Kidney glomerular epithelial cell (primary cell): ENCODE measurements at places on chromosomes 3 and 15.

DNA sequence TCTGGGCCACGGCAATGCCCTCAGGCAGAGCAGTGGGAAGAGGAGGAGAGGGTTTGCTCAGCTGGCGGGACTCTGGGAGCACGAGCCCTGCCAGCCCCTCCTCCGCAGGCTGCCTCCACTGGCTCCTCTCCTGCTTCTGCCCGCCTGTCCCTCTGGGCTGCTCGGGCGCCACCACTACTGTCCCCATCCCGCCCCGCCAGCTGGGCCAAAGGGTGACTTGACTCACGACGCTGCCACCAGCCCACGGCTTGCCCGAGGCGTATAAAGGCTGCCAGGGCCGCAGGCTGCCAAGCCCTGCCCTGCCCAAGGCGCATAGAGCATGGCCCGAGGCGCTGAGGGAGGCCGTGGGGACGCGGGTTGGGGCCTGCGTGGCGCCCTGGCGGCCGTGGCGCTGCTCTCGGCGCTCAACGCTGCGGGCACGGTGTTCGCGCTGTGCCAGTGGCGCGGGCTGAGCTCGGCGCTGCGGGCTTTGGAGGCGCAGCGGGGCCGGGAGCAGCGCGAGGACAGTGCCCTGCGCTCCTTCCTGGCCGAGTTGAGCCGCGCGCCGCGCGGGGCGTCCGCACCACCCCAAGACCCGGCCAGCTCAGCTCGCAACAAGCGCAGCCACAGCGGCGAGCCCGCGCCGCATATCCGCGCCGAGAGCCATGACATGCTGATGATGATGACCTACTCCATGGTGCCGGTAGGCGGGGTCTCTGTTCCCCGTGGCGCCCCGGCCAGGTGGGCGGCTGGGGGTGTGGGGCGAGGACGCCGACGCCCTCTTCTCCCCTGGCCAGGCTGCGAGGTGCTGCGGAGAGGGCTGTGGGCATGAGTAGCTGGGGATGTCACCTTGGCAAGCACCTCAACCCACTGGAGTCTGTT is at the start of gene GLDN:
Gene GLDN (plus strand): TSS at position 290 of the 861 bp plus-strand sequence. CDS start 30 bp downstream, at position 320.
- DNase-seq, result no peak

DNA sequence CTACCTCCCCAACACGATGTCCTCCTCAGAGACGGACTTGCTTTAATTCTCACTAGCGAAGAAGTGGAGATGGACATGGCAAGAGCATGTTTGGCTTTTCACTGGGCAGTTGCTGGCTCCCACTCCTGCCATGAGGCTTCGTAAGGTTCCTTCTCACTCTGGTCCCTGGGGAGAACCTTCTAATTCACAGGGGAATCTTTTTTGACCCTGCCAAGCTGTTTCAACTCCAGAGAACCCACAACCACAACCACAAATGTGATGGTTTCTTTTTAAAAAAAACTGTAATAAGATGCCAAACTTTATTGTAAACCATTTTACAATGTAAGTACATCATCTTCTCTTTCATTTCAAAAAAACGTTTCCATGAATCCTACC is 1.6 kb upstream of the MUSTN1 start:
- DNase-seq, result no peak

GRCh38 chr15:73052653-73053397 is 562 bp downstream of the NEO1 start:
- peak; percentile 40 for DNase-seq

DNA sequence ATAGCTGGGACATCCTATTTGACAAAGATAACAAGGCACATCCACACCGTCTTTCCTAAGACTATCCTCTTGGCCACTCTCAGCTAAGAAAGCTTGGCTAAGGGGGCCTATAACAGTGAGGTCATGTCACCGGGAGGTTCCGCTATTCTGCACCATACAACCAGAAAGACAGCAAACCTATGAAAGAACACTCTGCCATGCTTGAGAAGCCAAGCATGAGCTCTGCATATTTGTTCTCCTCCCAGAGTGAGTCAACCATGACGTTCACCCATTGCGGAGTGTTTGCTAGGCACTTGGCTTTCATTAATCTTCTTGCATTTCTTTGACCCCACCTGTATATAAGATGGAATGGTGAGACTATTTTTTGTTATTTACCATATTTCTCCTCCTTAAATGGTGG is 141.2 kb downstream of the GMNC start:
- DNase-seq, result peak; percentile 85

DNA sequence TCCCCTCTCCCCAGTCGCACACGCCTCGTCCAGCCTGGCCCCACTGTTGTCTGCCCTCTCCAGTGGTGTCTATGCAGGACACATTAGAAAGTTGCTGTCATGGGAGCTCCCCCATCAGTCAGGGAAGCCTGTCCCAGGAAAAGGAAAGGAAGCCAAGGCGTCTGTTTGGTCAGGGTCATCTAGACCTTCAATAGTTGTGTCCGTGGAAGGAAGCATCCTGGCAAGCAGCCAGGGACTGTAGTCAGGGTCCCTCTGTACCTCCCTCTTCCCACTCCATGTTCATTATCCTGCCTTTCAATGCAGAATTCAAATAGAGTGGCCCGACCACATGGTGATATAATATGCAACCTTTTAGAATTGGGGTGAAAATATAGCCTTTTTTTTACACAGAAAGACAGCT is 60.7 kb upstream of the RAB6B start:
- DNase-seq, result no peak

GRCh38 chr3:10447527-10448260 is 57.7 kb downstream of the ATP2B2 start:
- no peak for DNase-seq

GRCh38 chr3:195124378-195124992 is 146.5 kb downstream of the XXYLT1 start:
- no peak for DNase-seq
